ENCODE measurements at places on chromosomes 4 and X. TPM values are rescaled to one million over a fixed set of nuclear protein-coding genes. Genes with fewer than 3 reads are reported as not detected.

Gene GPC3
- total RNA-seq: 0.06 TPM

Gene CXCL3
- 0.53 TPM for total RNA-seq

Gene CRLF2
- not detected for total RNA-seq

Gene SPANXB1
- 2.2 TPM for total RNA-seq

Gene GAGE12F
- total RNA-seq: 0.35 TPM

Gene HERC5
- total RNA-seq: 18.7 TPM

Gene NLGN4X
- total RNA-seq: 5.6 TPM

Gene HEPH
- 0.85 TPM for total RNA-seq

Gene CYTL1
- total RNA-seq: 103 TPM

Gene PABPC4L
- total RNA-seq: 0.68 TPM

Gene QRFPR
- total RNA-seq: 0.91 TPM

Gene MGAT4D
- total RNA-seq: not detected

Gene TRIML2
- total RNA-seq: 3.4 TPM

Gene LNX1
- 4.2 TPM for total RNA-seq

Gene F9
- not detected for total RNA-seq

Gene IL15
- total RNA-seq: 16.0 TPM

Gene NDNF
- total RNA-seq: 2.7 TPM

Gene PRR32
- total RNA-seq: not detected

Gene GYPB
- total RNA-seq: not detected

Gene FRMD7
- total RNA-seq: not detected

Gene WDR17
- total RNA-seq: 1.7 TPM

Gene ARHGEF6
- 8.0 TPM for total RNA-seq

Gene DRD5
- total RNA-seq: not detected

Gene PPP2R2C
- total RNA-seq: 0.91 TPM

Gene HTR2C
- total RNA-seq: not detected

Gene BCLAF3
- 1.9 TPM for total RNA-seq

All from H4 (cell line).